ENCODE measurements at places on chromosomes 1 and 21.

DNA sequence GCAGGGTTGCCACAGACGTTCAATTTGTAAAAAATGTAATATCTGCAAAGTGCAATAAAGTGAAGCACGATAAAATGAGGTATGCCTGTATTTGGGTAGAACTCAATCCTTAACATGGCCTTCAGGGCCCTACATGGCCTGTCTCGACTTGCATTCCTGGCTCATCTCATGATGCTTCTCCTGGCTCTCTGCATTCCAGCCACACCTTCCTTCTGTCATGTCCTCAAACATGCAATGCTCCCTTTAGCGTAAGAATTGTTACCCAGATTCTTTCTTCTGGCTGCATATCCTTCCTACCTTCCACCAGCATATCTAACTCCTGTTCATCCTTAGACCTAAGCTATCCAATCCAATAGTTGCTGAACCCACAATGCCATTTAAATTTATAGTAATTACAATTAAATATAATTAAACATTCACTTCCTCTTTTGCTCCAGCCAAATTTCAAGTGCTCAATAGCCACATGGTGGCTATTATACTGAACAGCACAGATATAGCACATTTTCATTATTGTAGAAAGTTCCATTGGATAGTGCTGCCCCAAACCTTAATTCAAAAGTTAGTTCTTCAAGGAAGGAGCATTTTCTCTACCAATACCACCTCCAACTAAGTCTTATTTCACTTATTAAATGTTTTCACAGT, 32.6 kb downstream of the FGGY start:
- no peak for DNase-seq

DNA sequence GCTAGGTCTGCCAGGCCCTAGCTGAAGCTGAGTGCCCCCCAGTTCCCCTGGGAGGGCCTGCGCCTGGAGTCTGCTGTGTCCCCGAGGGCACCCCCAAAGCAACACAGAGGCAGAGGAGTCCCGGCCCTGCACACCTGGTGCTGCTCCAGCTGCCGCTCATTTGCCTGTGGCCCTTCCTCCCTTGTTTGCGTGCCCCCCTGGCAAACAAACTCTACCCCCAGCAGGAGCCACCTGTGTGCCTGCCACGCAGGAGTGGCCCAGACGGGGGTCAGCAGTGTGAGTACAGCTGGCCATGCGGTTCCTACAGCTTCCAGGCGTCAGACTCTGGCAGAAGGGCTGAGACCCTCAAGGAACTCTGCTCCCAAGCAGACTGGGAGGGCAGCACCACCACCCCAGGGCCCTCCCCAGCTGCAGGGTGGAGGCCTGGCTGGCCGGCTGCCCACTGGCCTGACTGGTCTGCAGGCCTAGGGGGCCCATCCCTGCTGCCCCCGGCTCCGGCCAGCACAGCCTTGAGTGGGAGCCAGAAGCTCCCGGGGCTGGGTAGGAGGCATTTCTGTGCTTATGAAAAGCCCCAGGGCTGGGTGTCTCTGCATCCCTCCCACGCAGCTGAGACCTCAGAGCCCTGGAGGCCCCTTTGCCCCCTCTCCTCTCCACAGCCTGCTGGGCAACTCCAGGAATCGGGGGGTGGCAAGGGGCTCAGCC, 563 bp upstream of the TAS1R3 start:
- no peak for DNase-seq

GRCh38 chr1:39845569-39846566, 37.4 kb downstream of the TRIT1 start:
- peak; percentile 68 for DNase-seq

- DNase-seq: no peak
These were observed 643 bp downstream of the NRAS start for GRCh38 chr1:114715952-114716303.

GRCh38 chr1:188517139-188517538, 1688.4 kb downstream of the PLA2G4A start:
- no peak for DNase-seq

DNA sequence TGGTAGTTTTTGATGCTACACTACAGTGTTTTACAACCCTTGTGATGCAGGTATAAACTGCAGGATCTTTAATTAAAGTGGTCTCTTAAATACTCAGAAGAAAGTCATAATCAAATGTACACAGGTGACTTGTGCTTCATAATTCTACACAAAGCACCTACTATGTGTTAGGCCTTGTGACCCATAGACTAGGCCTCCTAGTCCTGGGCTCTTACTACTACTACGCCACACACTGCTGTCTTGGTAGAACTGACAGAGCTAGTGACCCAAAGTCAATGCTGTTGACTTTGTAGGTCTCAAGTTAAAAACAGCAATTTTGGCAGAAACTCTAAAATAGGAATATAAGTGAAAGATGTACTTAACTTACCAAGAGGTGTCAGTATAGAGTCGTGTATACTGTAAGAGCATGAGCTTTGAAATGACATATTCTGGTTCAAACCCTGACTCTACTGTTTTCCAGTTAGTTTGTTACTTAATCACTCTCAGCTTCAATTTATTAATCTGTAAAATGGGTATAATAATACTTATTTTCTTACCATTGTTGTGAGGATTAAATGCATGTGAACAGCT, 48.6 kb upstream of the LMO4 start:
- no peak for DNase-seq

DNA sequence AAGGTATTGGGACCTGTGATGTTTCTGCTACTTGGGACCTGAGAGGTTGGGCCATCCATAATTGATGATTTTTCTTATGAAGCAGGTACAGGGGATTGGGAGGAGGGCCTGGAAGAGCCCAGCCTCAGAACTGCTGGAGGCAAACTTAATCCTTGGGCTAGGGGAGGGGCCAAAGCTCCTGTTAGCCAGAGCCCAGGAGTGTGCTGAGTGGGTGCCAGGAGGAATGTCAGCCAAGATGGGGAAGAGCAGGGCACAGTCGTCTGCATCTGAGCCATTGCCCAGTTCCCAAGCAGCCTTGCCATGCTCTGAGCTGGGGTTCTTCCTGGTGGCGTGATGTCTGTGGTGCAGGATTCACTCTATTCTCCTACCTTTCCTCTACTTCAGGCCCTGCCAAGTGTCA, 5.8 kb downstream of the MAPKAPK2 start:
- DNase-seq: no peak

DNA sequence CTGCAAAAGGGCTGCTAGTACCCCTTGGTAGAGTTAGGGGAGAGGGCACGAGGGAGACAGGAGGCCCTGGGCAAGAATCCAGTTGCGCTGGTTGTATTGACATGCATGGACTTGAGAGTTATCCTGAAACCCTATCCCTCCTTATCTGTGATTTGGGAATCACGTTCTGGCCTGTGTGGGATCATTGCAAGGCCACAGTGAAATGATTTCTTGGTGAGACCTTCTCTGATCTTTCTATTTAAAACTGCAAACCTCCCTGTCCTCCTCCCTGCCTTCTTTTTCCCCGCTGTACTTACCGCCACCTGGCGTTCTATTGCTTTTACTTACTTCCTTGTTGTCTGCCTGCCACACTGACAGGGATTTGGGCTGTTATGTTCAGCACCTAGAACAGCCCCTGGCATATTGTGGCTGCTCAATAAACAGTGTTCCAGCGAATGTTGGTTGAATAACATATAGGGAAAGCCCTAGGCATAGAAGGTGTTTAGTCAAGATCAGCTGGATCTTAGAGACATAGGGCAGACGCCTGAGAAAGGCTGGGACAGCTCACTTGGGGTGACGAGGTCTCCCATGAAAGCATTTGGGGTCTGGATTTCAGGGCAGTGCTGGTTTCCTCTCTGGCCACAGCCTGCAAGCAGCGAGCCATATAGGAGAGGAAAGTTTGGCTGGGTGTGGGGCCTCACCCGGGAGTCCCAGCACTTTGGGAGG, 25.6 kb downstream of the ALPL start:
- DNase-seq: peak; percentile 6

DNA sequence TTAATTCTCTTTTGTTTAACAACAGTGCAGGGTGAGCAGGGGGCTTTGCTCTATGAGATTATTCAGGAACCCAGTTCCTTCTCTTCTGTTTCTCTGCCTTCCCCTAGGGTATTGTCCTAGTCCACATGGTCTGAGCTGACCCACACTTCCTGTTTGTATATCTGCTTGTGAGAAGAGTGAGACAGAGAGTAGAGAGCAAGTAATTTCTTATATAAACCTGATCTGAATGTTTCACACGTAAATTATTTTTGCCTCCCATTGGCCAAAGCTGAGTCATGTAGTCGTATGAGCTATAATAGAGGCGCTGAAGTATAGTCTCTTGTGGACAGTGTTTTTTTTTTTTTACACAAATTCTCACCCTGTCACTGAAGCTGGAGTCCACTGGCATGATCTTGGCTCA, 134.2 kb upstream of the SERTAD4 start:
- no peak for DNase-seq

- no peak for DNase-seq
These were observed 42.9 kb downstream of the IER5 start for GRCh38 chr1:181131255-181131941.

GRCh38 chr1:188668083-188668482, 1809.6 kb downstream of the BRINP3 start:
- no peak for DNase-seq

DNA sequence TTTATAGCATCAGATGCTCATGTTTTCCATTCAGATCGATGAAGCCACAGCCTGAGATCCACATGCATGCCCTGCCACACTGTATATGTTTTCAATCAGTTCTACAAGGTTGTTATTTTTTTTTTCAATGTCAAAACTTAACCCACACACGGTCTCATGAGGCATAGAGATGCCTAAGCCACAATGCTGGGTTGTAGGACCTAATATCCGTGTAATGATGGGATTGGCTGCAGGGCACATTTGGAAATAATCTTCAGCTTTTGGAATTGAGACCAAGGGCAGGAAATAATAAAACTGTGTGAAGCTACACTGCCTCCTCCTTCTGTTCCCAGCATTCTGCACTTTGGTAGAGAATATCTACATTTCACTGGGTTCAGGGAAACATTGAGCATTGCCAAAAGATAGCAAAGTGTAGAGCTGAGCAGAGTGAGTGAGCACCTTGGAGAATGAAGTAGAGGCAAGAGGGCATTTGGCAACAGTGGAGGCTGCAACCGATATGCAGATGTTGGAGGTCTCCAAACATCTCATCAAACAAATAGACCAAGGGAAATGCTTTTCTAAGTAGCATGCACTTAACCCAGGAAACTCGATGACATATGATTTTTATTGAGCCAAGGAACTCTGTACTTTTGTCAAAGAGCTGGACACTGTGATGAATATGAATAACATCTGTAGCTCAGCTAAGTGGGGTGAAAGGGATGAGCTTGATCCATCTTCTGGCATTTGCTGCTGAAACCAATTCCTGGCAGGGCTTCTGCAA, 176.7 kb downstream of the LYPLAL1 start:
- no peak for DNase-seq

DNA sequence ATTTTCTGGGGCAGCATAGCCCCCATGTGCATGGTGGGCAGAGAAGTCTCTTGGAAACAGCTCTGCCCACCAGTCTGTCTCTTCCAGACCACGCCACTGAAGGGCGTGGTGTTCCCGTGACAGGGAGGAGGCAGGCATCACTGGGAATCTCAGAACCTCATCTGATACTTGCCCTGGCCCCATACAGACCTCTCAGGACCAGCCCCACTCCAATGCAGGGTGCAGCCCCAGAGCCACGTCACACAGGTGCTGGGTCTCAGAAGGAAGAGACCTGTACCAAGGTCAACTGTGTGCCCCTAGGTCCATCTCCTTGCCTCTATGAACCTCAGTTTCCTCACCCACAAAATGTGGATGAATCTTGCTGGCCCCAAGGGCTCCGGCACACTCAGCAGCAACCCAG, 7.3 kb downstream of the RAP1GAP start:
- no peak for DNase-seq

GRCh38 chr1:31238986-31239613, 587 bp downstream of the NKAIN1 start:
- DNase-seq: no peak

GRCh38 chr1:28965271-28965870, 51.0 kb downstream of the EPB41 start:
- no peak for DNase-seq

DNA sequence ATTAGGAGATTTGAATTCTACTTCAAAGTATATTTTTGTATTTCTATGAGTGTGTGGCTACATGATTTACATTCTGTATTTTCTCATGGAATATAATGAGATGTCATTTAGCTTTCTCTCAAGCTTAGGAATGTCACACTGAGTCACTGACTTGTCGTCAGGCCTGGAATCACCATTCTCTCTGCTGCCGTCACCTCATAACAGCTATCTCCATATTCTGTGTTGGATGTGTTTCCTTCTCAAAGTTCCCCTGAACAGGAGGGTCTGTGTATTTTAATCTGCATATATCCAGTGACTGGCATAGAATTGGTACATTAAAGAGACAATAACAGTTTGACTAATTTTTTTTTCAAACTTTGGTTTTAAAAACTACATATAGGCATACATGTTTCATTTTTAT, 35.9 kb downstream of the LYPLAL1 start:
- DNase-seq: no peak

DNA sequence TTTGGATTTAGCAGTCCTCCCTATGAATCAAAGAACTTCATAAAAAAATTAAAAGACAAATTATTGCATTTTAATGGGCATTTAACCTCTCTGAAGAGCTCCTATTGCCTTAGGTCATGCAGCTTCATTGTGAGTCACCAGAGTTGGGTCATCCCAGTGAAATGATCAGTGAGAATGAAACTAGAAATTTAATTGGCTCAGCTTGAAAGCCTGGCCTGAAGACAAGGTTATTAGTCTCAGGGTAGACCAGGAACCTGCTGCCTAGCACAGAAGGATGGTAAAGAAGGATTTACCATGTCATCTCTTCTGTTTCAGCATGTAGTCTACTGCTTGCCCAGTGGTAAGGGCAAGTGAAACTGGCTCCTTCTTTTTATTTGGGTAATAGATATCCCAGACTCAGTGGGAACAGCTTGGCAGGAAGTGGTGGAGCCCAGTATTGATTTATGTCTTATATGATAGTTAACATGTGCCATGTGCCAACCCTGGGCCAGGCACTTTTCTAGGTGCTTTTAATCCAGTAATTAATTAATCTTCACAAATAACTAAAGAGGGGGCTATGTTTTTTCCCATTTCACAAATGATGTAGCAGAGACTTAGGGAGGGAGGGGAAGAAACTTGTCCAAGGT, 23.6 kb downstream of the LAMC2 start:
- DNase-seq: no peak

DNA sequence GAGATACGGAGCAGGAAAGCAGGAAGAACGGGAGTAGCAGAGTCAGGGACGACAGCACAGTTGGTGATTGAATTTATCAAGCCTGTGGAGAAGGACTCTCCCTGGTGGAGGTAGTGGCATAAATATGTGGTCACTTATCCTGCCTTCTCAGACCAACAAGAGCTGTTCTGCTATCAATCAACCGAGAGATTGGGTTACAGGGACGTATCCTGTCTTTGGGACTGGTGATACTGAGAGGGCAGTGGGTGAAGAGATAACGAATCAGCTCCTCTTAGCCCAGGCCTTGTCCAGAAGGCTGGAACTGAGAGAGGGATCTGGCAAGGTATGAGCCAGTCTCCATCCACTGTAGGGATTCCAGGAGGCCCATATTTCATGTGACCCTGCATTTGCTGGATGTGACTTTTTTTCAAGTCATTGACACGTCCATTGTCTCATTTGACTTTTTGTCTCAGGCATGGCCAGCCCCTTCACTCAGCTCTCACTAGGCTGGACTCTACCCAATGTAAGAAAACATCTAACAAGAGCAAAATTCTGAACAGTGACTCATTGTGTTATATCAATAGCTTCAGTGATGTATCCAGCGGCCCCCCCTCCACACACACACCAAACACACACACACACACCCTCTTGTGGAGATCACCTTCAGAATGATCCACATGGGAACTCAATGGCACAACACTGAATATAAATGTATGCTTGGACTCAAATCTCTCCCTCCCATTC, 11.3 kb downstream of the C1orf116 start:
- DNase-seq: no peak

Data from stimulated activated CD4-positive, alpha-beta T cell treated with anti-CD3 and anti-CD28 coated beads, Interleukin-2, amount 100 ng/mL, for 48 hours (primary cell).